Activated gamma-delta T cell treated with anti-CD3 and anti-CD28 coated beads, Interleukin-2, amount 50 U/mL, for 16 hours (primary cell): ENCODE measurements at places on chromosomes 13 and 19.

GRCh38 chr13:74288361-74288911, 154.2 kb upstream of the KLF12 start:
- DNase-seq = peak; percentile 1

DNA sequence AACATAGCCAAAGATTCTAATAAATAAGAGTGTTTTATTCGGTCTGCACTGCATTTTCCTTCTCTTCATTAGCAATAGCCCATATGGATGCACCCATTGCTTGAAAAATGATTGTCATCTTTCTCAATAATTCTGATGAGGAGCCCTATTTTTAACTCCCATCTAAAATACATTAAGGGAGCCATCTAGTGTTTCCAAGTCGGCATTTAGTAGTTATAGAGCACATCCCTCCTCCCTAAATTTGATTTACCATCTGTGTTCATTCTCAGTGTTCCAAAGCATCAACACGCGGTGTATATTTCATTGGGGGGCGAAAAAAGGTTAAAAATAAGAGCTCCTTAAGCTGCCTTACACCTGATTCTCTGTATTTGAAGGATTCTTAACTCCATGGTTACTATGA, 119.2 kb upstream of the IPO5 start:
- no peak for DNase-seq

DNA sequence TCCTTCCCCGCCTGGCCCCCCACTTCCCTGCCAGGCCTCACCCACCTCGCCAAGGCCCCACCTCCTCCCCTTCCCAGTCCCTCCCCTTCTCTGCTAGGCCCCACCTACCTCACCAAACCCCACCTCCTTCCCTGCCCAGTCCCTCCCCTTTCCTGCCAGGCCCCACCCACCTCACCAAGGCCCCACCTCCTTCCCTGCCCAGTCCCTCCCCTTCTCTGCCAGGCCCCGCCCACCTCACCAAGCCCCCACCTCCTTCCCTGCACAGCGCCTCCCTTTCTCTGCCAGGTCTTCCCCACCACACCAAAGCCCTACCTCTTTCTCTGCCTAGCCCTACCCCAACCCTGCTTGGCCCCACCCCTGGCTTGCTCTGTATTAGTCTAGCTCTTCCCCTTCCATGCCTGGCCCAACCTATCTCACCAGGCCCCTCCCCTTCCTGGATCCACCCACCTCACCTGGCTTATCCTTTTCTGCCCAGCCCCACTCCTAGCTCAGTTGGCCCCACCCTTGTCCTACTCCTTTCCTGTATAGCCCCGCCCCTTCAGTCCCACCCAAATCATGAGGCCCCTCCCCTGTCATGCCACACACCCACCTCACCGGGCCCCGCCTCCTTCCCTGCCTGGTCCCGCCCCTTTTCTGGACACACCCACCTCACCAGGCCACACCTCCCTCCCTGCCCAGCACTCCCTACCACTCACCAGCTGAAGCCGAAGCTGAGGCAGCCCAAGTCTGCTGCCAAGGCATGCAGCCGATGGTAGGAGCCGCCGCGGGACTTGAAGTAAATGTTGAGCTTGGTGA, 16.2 kb downstream of the CERS1 start:
- no peak for DNase-seq

GRCh38 chr13:99655351-99656091, 154.2 kb downstream of the TM9SF2 start:
- no peak for DNase-seq

DNA sequence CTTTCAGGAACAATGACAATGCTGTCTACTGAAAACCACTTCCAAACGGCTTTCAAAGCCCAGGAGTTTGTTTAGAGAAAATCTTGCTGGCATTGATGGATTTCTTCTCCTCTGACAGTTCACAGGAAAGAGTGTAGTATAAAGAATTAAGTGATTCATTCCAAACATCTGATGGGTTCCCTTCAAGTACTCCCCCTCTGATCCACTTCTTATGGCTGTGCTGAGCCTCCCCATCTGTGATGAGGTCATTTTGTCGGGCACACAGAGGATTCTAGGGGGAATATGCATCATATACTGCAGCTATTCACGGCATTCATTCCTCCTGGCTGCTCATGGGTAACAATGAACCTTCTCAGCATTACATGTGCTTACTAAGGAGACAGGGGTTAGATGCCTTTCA, 107.9 kb downstream of the RGCC start:
- DNase-seq = no peak

DNA sequence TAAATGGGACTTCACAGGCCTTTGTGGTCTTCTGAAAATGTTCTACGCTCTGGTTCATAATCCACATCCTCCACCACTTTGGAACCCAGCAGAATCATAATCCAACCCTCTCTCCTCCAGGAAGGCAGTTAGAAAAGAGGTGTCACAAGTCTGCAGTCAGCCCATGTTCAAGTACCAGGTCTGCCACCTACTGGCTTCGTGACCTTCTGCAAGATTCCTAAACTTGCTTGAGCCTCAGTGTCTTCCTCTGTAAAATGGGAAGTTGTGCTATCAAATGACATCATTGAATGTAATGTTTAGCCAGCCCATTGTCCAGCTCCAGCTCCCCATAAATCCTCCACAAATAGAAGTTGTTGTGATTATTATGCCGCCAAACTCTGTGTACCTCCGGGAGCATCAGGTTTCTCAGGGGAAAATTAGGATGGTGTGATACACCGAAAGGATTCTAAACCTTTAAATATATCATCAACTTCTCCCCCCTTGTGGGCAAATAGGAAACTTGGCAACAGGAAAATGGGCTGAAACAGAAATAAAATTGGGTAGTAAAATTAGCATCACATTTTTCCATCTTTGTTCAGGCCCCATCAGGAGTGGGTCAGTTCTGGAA, 109.7 kb downstream of the NUFIP1 start:
- no peak for DNase-seq

DNA sequence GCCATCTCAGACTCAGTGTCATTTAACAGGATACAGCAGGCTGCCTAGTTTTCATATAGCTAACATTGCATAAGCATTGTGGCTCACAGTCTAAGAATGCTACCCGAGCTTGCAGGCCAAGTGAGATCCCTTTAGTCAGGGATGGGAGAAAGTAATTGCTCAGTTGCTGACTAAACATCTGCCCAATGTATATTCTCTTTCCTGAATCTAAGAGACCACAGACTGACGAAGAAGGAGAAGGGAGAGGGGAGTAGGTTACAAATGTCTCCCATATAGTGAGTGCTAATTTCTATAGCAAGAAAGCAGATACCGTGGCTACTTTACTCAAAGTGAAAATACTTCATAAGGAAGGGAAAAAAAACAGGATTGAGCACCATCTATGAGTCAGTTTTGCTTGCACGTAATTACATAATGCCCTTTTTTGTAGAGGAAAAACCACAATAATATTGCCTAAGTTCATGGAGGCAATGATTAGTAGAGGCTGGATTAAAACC, 453.9 kb downstream of the COG6 start:
- no peak for DNase-seq

DNA sequence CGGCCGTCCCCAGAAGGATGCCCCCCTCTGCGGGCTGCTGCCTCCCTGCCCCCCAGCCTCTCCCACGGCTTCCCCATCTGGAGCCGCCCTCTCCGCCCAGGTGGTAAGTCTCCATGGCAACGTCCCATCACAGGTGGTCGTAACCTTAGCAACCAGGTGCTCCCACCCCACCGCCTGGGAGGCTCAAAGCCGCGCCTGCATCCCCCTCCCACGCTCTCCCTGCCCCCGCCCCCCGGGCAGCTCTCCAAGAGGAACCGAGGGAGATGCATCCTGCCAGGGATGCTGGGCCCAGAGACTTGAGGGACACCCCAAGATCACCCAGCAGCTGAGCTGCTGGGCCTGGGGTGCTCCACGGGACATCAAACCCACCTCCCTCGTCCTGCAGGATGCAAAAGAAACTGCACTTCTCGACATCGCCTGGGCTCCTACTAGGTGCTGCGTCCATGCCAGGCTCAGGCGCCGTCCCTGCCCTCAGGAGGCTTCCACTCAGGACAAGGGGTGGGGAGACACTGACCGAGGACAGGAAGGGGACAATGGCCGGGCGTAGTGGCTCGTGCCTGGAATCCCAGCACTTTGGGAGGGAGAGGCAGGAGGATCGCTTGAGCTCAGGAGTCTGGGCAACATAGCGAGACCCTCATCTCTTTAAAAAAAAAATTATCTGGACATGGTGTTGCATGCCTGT, 5.0 kb upstream of the LINGO3 start:
- no peak for DNase-seq

- no peak for DNase-seq
Observed at GRCh38 chr13:78398743-78399410, 204.5 kb downstream of the POU4F1 start.

DNA sequence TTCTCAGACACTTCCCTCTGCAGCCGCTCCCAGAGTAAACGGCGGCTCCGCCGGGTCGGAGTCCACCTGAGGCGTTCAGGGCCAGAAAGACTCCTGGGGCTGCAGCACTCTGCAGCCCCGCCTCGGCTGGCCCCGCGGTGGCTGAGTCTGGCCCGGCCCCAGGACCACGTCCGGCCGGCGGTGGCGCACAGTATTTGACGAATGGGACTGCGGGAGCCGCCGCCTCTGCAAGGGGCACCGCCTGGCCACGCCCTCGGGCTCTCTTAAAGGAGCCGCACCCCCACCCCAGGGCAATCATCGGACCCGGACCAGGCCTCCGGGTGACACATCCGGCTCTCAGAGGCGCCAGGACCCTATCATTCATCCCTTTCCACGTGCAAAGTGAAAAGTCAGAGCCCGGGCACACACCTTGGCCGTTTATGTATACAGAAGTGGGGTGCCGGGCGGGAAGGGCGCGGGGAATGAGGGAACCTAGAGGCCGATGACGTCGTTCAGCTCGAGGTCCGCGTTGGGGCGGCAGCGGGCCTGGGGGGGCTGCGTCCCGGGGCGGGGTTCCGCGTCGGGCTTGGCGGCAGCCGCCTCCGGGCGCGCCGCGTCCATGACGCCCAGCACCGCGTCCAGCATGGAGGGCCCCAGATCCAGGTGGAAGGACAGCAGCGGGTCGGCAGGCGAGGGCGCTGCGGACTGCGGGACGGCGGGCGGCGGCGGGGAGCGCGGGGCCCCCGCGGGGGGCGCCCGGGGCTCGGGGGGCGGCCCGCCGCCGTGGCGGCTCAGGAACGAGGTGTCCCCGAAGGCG, 1.2 kb upstream of the LENG9 start:
- peak; percentile 41 for DNase-seq

- no peak for DNase-seq
Observed at GRCh38 chr13:25218019-25218418, 45.9 kb upstream of the AMER2 start.

DNA sequence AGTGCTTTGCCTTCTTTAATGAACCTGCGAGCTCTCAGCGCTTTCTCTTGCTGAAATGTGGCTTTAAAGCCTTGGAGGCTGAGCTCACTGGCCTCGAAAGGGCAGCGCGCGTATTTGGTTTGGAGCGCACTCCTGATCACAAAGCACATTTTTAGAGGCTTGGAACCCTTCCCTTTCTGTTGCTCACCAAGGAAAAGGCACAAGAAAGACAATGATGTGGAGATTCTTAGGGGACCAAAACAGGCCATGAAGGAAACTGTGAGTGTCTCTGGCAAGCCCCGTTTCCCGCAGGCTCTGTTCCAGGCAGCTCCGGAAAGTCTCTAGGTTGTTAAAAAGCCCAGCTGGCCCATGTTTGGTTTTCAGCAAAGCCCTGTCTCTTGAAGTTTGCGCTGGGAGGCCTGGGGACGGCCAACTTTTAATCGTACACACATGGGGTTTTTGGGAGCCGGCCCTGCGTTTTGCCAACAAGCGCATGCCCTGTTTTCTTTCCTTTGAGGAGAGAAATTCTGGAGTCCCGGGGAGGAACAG, 9.4 kb upstream of the SPC24 start:
- DNase-seq = no peak

- DNase-seq = no peak
Observed at GRCh38 chr19:4061178-4061682, 5.5 kb downstream of the ZBTB7A start.

GRCh38 chr13:49786401-49787008, 6.0 kb downstream of the KPNA3 start:
- no peak for DNase-seq

DNA sequence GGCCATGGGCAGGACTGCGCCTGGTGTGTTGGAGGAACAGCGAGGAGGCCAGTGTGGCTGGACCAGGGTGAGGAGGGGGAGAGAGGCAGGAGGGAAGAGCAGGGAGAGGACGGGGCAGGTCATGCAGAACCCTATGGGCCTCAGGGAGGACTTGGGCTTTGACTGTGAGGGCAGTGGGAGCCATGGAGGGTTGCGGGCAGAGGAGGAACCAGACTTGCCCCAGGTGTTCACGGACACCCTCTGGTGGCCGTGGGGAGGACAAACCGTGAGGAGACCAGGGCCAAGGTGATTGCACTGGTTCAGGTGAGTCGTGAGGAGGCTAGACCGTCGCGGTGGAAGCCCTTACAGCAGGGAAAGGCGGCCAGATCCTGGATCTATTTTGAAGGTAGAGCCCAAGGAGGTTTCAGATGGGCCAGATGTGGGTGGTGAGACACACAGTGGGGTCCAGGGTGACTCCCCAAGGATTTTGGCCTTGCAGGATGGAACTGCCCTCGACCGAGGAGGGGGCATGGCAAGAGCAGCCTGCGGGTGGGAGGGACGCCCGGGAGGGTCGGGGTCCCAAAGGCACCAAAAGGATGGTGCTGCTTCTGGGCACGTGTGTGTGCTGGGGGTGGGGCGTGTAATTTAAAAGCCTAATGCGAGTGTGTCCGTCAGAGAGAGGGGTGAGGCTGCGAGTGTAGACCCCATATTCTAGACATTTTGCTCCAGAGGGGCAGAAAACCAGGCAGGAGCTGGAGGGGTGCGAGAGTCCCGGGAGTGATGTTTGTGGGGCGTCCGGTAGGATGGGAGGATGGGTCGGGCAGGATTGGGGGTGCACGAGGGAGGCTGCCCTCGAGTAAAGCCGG, 2.7 kb upstream of the REXO1 start:
- no peak for DNase-seq

- DNase-seq = no peak
Observed at GRCh38 chr13:105474983-105475610, 1060.4 kb downstream of the EFNB2 start.

DNA sequence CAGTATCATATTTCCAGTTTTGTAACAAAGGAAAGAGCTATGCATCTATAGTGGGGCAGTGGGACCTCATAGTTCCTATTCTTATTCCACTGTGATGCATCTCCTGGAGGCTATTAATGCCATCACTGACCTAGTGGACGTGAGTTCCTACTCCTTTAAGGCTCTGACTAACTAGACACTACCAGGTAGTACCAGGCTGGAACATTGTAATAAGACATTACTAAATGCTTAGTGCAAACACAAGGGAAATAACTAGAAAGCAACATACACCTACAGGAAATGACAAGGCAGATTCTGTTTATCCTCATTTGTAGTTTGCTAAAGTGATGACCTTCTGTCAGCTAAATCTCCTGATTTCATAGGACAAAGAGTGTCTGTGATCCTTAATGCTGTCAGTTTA, 192.5 kb downstream of the POSTN start:
- no peak for DNase-seq

- peak; percentile 79 for DNase-seq
Observed at GRCh38 chr19:47790398-47790814, 11.9 kb downstream of the SELENOW start.

DNA sequence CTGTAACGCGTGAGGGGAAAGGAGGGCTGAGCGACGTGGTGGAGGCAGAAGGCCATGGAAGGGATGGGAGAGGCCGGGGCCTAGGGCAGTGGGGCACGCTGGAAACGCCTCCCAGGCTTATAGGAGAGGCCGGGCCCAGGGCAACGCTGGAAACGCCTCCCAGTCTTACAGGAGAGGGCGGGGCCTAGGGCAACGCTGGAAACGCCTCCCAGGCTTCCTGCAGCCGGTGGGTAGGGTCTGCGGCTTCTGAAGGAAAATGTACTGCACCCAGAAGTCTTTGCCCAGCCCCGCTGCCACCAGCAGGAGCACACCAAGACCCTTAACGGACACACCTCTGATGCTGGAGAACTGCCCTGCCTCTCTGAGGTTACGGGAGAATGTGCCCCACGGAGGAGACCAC, 9.1 kb downstream of the CACTIN start:
- DNase-seq = no peak

GRCh38 chr19:2834294-2834871, 6.9 kb upstream of the ZNF555 start:
- DNase-seq = no peak
